Motor neuron (in vitro differentiated cells): ENCODE measurements at places on chromosomes 5 and 9. TPM values are rescaled to one million over a fixed set of nuclear protein-coding genes. Genes with fewer than 3 reads are reported as not detected.
A peak's percentile ranks its signal among the peaks of the same experiment; 100 is the strongest.

DNA sequence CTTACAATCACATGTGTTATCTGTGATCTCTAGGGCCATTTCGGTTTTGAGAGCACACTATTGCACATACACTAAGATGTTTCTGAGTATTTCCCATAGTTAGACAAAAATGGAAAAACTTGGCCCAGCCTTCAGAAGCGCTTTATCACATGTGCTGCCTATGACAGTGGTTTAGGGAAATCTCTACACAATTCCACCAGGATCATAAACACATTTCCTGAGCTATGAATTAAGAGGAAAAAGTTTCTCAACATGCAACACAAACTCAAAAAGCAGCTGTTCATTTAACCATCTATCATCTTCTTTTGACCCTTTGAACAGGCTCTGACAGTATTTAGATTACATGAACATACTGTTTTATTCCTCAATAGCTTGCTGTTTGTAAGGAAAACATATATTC lies 15.1 kb downstream of the FGF1 start:
- ATAC-seq: no peak

- no peak for ATAC-seq
Measured at GRCh38 chr9:15469862-15470261, 40.9 kb downstream of the PSIP1 start.

DNA sequence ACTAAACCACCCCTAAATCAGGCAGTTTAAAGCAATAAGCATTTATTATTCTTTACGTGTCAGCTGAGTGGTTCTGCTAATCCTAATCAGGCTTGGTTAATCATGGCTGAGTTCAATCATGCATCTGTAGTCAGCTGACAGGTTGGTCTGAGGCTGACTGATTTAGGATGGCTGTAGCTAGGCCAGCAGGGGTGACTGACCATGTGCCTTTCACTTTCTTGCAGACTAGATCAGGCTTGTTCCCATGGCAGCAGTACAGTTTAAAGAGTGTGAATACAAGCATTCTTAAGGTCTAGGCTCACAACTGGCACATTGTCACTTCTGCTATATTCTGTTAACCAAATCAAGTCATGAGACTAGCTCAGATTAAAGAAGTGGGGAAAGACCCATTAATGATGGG lies 16.1 kb upstream of the MPDZ start:
- peak; percentile 77 for ATAC-seq

- ATAC-seq: no peak
Measured at GRCh38 chr9:35771943-35772342, 17.9 kb upstream of the MSMP start.

DNA sequence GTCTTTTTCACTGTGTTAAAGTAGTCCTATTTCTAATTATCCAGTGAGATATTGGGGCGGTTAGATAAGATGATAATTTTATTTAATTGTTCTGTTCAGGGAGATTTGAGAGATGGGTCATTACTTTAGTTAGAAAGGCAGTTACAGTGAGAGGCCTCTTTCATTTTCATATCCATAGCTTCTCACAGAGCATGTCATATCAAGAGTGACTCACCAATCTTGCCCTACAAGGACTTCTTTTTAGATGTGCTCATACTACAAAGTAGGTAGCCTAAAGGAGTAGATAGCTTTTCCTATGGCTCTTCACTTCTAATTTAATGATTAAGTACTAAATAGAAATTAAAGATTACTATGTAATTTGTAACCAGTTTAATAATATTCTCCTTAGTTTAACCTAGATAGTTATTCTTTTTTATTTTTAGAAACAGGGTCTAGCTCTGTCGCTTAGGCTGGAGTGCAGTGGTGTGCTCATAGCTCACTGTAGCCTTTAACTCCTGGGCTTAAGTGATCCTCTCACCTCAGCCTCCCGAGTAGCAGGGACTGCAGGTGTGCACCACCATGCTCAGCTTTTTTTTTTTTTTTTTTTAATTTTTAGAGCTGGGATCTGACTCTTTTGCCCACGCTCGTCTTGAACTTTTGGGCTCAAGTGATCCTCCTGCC lies 71.0 kb downstream of the FER start:
- no peak for ATAC-seq

- no peak for ATAC-seq
Measured at GRCh38 chr5:178288401-178289368, 56.1 kb upstream of the PHYKPL start.

- ATAC-seq: no peak
Measured at GRCh38 chr5:98934546-98934945, 5.7 kb upstream of the CHD1 start.

GRCh38 chr5:127950707-127951391 lies 132.7 kb upstream of the SLC12A2 start:
- ATAC-seq: no peak

DNA sequence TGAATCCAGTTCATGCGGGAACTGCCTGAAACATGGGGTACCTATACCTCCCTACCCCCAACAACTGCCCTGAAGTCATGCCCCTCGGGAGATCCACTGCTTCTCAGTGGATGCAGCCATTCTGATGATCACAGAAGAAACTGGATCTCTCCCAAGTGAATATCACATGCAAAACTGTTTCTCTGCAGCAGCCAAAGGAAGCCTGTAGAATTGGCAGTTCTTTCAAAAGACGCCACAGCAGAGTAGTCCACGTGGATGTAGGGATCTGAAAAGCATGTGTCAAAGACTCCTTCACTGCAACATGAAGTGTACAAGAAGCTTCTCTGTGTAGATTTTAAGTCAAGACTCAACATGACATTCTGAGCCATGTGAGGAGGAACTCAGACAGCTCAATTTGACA lies 286.7 kb downstream of the NR3C1 start:
- ATAC-seq: no peak

GRCh38 chr9:133579601-133580418 lies 29.4 kb downstream of the FAM163B start:
- no peak for ATAC-seq

GRCh38 chr9:87894998-87895625 lies 12.4 kb downstream of the SPATA31E1 start:
- no peak for ATAC-seq

DNA sequence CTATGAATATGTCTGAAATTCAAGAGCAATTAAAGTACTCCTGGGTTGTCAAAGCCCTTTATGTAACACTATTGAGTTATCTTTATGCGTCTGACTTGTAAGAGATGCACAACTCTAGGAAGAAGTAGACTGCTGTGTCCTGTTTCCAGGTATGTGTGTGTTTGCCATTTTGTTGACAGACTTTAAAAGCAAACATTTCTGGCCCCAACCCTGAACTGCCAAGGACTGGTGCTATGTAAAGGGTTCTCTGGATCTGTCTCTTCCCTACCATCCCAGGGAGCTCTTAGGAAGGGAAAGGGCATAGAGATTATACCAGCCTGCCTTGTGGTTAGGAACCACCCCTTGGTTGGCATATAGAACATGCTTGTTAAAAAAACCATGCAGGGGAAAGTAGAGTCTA lies 12.1 kb downstream of the SLC22A5 start:
- no peak for ATAC-seq

GRCh38 chr9:76651119-76651705 lies 113.0 kb upstream of the PCA3 start:
- no peak for ATAC-seq

PCDHA1 gene
- 0.22 and 0.77 TPM in 2 replicates for total RNA-seq

WNT8A gene
- total RNA-seq: not detected in 2 replicates

DNA sequence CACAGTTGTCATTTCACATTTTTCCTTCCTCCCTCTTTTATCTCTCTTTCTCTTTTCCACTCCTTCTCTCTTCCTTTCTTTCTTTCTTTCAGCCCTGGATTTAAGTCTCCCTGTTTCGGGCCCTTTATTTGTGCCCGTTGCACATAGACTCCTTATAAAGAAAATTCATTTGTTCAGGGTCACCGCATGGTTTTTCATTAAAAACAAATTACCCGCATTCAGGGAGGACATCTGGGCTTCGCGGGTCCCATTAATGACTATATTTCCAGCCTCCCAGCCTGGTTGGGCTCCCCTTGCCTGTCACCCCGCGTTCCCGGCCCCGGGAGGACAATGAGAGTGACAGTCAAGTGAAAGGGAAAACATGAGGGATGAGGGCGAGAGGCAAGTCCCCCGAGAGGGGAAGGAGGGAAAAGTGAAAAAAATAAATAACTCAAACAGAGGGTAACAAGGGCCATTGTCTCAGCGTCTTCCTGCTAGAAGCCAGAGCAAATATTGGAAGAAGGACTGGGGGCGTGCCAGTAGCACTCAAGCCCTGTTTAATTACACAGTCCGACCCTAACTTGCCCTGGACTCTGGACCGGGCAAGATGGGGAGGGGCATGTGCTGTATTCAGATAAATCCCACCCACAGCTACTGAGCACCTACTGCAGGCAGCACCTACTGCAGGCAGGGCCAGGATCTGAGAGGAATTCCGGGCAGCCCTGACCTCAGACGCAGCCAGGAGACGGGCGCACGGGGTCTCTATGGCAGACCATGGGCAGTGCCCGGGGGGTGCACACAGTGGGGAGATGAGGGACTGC lies 166.2 kb downstream of the PAX5 start:
- peak; percentile 51 for ATAC-seq

- no peak for ATAC-seq
Measured at GRCh38 chr9:117403848-117404247, 11.0 kb downstream of the ASTN2 start.

DNA sequence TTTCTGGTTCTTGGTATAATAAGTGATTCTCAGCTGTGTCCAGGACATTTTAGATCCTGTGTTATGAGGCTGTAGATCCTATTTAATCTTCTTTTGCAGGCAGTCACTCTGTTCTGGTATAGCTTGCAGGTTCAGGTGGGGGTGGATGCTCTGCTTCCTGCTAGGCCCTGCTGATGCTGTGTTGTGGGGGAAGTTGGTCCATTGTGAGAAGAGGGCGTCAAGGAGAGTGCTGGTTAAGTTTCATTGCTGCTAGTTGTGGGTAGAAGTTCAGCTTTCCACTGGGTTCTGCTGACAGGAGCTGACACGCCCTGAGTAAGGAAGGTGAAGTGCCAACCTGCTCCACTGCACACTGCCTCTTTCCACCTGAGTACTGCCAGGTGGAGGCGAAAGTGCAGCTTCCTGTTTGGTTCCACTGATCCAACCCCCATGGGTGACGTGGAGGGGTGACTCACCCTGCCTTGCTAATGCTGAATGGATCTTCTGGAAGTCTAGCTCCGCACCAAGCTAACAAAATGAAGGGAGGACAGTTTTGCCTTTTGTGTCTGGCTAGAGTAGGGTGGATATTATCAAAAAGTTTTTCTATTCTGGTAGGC lies 16.3 kb downstream of the NMRK1 start:
- ATAC-seq: no peak

- ATAC-seq: no peak
Measured at GRCh38 chr5:153365547-153365946, 124.9 kb upstream of the GRIA1 start.

DNA sequence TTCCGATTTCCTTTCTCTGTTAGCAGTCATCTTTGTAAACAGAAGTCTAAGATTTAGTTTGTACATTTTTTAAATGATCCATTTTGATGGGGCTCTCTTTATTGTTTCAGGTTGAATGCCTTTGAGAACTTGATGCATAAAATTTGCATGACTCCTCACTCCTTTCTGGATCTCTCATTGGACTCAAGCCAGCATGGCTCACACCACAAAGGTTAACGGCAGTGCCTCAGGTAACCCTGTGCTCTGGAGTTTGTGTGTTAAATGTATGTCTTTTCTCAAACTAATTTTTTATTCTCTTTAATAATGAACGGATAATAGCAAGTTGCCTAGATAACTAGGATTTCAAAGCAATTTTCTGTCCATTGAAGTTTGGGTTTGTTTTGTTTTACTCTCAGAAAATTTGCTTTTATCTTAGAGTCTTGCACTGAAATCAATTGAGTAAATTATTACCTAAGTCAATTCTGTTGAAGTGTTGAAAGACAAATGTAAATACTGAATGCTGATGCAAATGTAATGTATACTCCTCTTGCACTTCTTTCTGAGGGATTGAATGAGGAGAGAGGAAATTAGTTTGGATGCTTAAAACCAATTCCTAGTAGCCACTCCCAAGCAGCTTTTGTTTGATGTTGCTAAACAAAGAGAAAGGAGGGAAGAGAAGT lies 164.6 kb upstream of the DMRT1 start:
- no peak for ATAC-seq

GRCh38 chr9:37061768-37062167 lies 27.7 kb upstream of the PAX5 start:
- no peak for ATAC-seq

DNA sequence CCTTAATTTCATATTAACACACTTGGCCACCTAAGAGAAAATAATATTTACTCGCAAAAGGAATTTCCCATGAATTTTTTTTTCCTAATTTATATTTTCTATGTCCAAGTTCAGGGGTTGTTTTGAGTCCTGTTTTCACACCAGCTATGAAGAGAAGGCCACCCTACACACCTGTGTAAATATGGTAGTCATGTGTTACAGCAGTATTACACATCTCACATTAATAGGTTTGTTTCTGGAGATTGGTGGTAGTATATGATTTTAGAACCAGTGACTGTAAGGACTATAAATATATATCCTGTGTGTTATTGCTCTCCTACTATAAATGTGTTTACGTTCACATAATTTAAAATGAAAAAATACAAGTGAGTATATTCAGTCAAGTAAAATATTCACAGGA lies 147.5 kb downstream of the PAM start:
- no peak for ATAC-seq

- no peak for ATAC-seq
Measured at GRCh38 chr5:180137401-180138213, 66.0 kb upstream of the RNF130 start.

SEMA4D gene
- 1.2 and 1.5 TPM in 2 replicates for total RNA-seq

DNA sequence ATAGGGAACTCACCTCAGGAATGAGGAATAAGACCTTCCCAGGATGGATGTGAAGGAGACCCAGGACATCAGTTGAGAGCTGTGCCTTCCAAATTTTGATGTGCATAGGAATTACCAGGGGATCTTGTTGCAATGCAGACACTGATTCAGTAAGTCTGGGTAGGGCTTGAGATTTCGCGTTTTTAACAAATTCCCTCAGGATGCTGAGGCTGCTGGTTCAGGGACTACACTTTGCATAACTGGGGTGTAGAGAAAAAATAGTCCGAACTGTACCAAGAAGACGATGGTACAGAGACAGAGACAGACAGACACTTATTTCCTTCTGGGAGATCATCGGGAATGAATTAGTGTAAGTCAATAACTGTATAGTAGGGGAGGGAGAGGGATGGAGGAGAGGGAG lies 82.3 kb upstream of the FREM1 start:
- ATAC-seq: no peak

BAG1 gene
- 24.9 and 28.5 TPM in 2 replicates for total RNA-seq

DNA sequence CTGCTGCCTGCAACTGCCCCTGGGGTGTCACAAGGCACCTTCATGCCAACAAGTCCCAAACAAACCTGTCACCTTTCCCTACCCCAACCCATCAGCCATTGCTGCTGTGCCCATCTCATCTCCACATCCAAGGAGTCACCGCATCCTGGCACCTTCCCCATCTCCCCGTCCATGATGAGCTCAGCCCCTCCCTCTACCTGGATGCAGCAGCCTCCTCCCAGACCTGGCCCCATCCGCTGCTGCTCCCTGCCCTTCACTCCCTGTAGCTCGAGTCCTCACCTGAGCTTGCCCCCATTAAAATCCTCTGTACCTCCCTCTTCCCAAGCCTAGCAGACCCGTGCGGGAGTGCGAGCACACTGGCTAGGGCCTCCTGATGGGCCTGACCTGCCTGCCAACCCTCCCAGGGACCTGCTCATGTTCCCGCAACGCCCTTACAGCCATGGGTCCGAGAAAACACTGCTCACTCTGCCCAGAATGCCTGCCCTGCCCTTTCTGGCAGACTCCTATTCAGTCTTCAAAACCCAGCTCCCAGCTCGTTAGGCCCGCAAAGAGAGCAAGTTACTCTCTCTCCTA lies 110.6 kb downstream of the ADAMTS2 start:
- ATAC-seq: no peak
